Sigmoid colon (tissue), 7 donors: ENCODE measurements at places on chromosomes 2 and 18. TPM values are rescaled to one million over a fixed set of nuclear protein-coding genes. Genes with fewer than 3 reads are reported as not detected.

DNA sequence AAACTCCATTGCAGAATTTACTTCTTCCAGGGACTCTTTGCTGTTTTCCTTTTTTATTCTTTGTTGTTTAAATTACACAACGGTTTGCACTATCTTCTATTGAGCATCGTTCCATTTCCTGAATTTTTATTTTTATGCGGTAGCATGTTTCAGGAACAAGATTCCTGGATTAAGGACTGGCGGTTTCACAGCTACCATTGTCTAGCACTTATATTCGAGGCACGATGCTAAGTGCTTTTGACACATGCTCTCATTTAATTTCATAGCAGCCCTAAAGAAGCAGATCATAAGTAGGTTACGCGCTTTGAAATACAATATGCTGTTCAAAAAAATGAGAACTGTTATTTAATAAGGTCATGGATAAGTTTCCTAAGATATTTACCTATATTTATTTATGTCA, 354.4 kb downstream of the ARL6IP6 start:
- no peak for DNase-seq

The ALPI gene
- not detected for total RNA-seq

DNA sequence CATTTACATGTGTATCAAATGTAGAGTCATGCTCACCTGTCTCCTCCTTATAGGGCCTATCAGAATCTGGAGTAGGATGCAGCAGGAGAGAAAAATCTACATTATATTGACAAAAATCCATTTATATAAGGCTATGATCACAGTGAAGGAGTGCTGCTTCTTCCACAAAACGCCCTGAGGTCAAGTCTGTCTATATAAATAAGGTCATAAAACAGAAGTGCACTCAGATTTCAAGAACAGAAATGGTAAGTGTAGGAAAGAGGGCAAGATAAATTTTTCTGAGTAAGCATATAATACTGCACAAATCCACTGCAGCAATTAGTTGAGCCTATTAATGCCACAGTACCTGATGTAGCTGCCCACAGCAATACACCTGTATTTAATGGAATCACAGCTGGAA, 51.8 kb downstream of the COL5A2 start:
- no peak for DNase-seq

The SLC35F6 gene
- total RNA-seq, result 19.6 TPM

DNA sequence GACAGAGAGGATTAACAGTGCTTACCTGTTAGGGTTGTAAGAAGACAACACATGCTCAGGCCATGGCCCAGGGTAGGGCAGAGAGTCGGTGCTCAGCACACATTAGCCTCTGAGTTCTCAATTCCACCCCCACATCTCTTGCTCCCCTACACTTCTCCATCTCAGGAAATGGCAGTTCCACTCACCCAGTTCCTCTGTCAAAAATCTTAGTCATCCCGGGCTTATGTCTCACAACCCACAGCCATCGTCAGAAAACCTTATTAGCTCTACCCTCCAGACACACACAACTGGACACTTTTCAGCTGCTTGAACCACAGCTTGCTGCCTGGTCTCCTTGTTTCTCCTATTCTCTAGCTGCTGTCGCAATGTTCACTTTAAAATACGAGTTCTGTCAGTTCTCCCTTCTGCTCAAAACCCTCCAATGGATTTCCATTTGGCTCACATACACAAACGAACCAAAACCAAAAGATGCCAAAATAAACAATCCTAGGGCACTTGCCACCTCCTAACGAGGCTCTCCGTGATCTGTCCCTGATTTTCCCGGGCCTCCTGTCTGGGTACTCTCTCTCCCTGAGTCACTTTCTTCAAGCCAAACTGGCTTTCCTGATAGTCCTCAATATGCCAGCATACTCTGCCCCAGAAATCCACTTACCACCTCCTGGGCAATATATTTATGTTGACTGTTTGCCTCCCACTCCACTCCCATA, 89.7 kb downstream of the KCTD1 start:
- DNase-seq, result no peak

- no peak for DNase-seq
These were observed 503.4 kb downstream of the CCDC85A start for GRCh38 chr2:56687169-56687568.

DNA sequence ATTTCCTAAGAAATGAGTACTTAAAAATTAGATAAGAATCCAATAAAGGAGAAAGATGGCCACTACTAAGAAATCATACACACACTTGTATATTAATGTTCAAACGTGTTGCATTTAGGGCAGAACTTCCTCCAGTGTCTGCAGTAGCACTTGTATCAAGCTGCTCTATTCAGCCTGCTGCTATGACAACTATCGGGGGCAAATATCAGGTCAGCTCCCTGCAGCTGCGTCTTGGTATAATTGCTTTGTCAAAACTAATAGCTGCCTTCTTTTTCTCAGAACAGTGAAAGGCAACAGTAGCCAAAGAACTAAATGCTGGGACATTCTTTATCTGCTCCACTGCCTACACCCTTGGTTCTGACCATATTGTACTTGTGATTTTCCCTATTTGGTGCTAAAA, 300.7 kb downstream of the NOL4 start:
- DNase-seq, result no peak

The GKN2 gene
- not detected for total RNA-seq

- no peak for DNase-seq
These were observed 42.6 kb upstream of the SETBP1 start for GRCh38 chr18:44638034-44638540.

The FSHR gene
- not detected for total RNA-seq
